ENCODE measurements at places on chromosomes 16 and 17. TPM values are rescaled to one million over a fixed set of nuclear protein-coding genes. Genes with fewer than 3 reads are reported as not detected.

DNA sequence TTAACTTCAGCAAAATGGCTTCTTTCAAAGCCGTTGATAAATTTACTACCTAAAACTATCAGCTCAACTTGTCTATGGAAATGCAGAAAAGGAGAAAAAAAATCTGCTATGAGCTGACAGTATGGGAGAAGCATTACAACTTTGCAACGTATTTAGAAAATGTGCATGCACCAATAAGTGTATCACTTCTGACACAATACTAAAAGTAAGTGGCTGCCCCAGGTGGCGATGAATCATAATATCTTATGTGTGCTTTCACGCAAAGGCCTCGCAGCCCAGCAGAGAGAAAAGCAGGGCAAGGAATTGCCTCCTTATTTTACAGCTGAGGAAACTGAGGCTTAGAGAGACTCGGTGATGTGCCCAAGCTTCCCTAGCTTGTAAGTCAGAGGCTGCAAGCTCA, 101.8 kb downstream of the SALL1 start:
- no peak for DNase-seq

DNA sequence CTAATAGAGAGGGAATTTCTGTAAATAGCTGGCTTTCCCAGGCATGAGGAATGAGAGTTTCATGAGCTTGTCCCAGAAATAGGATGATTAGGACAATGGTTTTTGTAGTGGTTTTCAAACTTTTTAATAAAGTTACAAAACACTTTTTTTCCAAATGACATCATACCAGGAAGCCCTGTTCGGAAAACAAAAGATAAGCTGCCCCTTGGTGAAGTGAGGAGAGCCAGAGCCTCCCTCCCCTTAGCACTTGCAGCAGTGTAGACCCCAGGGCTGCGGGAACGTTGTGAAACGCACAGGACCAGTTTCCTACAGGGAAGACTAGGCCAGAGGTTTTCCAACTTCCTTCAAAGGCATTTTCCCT, 7.6 kb downstream of the FBRS start:
- DNase-seq, result no peak

- DNase-seq, result no peak
Observed at GRCh38 chr16:4114257-4115208, 1.7 kb downstream of the ADCY9 start.

- no peak for DNase-seq
Observed at GRCh38 chr16:11452298-11452697, 107.0 kb downstream of the RMI2 start.

DNA sequence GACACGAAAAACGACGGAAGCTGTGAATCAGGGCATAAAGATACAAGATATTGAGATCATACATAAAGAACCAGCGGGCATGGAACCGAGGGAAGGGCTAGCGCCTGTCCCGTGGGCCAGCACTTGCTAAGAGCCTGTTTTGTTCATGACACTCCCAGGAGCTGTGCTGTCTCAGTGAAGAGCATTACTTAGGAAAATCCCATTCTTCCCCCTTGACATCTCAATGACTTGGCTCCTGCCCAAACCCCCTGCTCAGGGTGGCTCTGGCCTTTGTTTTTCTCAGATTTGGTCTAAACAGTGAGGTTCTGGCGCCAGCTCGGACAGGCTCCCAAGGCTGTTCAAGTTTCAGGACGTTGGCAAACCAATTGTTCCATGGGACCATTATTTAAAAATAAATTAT, 79.1 kb upstream of the SEC14L1 start:
- no peak for DNase-seq

GRCh38 chr16:48318630-48319029, 66.6 kb downstream of the SIAH1 start:
- DNase-seq, result no peak

GRCh38 chr17:63476854-63477479, at the start of gene ACE:
Gene ACE, plus strand, starts transcription at chr17:63477061. Its CDS starts 34 bp downstream, at chr17:63477095.
- DNase-seq, result peak; percentile 44

DNA sequence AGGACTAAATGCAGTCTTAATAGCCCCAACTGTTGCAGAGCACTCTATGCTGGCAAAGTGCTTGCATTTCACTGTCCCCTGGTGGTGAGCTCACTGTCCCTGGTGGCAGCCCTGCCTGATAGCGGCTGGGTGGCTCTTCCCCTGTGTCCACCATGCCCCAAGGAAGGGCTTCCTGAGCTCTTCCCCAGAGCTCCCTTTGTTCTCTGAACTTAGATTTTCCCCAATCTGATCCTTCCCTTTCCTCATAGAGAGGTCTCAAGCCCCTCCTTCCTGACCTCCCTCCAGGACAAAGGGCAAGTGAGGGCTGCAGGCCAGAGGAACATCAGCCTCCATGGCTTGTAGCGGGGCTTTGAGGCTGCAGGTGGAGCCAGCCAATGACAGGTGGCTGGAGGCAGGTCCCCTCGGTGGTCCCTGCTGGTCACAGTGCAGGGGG, 17.0 kb downstream of the BEAN1 start:
- DNase-seq, result no peak

- DNase-seq, result no peak
Observed at GRCh38 chr16:68770671-68771070, 33.6 kb downstream of the CDH1 start.

Gene KRT34
- not detected for total RNA-seq

Gene PITPNC1
- total RNA-seq, result 38.4 TPM
